ENCODE measurements at places on chromosomes 6 and 20.

- DNase-seq: no peak
These were observed 1.5 kb upstream of the SLC17A3 start for GRCh38 chr6:25875563-25875905.

DNA sequence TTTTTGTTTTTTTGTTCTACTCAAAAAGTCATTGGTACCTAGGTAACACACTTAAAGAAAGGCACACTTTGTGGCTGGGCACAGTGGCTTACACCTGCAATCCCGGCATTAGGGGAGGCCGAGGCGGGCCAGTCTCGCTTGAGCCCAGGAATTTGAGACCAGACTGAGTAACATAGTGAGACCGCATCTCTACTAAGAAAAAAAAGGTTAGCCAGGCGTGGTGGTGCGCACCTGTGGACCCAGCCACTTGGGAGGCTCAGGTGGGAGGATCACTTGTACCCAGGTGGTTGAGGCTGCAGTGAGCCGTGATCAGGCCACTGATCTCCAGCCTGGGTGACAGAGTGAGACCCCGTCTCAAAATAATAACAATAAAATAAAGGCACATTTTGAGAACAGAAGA is 67.4 kb upstream of the BHLHE23 start:
- DNase-seq: no peak

DNA sequence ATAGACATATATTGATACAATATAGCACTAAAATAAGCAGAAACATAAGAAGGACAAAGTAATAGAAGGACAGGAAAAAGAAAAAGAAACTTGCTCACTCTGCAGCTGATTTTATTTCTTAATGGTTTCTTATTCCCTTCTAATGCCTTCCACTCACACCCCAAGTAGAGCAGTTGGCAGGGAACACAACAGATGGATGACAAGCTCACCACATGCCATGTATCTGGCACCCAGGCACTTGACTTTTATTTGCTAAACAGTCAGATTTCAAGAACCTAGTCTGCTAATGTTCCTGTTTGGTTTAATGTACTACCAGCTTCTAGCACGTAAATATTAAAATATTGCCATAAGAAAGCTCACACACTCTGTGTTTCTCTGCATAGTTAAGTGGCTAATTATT is 87.1 kb downstream of the COL19A1 start:
- DNase-seq: no peak

DNA sequence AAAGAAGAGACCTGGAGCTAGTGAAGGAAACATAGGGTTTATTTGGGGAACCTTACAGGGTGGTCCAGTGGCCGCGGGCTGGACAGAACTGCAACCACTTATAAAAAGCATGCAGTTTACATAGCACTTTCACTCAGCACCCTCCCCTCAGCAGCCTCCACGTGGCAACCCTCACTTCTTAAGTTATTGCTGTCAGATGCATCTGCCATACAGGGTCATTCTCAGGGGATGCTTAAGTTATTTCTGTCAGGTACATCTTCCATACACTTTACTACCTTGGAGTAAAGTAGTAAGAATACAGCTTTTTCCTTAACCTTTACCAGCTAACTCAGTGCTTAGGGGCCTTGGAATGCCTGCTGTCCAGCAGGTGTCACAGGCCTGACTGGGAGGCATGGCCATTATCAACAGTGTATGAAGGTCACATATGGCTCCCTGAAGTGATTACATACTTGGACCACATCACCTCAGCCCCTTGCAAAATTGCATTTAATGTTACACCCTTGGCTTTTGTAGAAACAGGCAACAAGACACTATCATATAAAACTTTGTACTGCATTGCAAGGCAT is 2.0 kb upstream of the NOL7 start:
- DNase-seq: no peak

DNA sequence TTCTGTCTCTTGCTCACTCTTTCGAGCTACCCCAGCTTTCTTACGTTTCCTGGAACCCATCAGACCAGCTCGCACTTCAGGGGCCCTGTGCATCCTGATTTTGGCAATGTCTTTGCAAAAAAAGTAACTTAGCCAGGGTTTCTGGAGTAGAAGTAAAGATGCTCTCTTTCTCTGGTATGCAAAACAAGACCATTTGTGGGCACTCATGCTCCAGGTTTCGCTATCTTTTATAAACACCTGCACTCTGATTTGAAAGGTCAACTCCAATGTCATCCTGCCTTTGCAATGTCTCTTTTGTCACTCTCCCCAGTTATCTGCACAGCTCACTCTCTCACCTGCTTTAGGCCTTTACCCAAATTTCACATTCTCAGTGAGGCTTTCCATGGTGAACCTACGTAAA is 869.1 kb downstream of the QKI start:
- no peak for DNase-seq

DNA sequence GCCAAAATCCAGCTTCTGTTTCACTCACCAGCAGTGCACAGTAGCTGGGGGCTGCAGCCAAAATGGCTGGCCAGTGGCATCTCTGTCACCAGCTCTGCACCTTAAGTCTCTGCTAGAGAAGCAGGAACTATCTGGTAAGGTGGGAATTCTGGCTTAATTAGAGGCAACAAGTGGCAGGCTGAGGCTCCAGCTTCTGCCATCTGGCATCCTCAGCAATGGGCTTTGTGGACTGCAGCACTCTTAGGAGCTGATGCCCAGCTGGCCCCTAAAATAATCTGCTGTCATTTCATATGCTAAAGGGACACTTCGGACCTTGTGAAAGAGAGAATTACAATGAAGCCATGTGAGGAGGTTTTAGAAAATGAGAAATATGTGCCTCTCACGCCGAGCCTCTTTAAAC is 4.6 kb upstream of the CLDN20 start:
- DNase-seq: no peak

- DNase-seq: no peak
These were observed 206.6 kb upstream of the MARCKS start for GRCh38 chr6:113650610-113650979.

DNA sequence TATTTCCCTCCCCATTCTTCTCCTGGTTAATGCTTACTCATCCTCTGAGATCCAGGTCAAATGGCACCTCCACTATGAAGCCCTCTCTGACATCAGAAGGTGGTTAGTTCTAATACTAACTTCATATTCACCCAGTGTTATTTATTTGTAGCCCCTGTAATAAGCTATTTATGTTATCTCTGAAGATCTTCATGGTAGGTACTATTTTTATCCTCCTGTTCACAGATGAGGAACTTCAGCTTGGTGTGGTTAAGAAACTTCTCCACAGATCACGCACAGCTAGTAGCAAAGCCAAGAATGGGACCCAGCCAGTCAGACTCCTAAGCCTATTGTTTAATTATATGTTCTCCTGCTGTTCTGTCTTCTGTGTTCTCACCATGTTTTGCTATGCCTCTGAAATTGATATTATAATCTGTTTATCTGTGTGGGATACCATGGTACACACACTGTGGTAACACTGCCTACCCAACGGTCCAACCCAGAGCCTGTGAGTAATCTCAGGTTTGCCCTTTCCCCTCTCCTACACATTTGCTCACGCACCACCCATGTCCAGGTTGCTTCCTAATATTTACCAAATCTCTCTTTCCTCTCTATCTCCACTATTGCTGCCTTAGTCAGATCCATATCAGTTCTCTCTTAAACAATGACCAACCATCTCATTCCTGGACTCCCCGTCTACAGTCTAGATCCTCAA is 98.4 kb downstream of the IPCEF1 start:
- no peak for DNase-seq

DNA sequence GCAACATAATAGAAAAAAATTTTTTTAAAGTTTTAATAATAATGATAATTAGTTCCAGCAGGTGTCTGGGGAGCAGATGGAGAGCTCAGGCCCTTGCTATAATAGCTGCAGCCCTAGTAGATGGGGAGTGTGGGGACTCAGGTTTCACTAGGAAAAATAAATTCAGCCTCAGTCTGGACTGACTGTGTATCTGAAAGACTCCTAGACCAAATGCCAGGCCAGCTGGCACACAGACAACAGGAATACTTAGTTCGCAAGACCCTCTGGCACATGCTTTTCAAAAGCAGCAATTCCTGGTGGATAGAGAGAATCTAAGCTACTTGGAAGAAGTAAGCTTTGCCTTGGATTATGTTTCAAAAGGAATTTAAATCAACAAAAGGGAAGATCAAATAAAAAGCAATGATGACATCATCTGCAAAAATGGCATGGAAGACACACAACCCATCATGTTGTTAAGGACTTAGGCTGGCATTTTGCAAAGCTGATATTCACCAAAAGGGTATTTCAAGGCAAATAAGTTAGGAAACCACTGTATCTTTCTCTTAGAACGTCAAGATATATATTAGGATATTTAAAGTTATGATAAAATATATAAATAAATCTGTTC is 107.8 kb downstream of the RNGTT start:
- DNase-seq: no peak

DNA sequence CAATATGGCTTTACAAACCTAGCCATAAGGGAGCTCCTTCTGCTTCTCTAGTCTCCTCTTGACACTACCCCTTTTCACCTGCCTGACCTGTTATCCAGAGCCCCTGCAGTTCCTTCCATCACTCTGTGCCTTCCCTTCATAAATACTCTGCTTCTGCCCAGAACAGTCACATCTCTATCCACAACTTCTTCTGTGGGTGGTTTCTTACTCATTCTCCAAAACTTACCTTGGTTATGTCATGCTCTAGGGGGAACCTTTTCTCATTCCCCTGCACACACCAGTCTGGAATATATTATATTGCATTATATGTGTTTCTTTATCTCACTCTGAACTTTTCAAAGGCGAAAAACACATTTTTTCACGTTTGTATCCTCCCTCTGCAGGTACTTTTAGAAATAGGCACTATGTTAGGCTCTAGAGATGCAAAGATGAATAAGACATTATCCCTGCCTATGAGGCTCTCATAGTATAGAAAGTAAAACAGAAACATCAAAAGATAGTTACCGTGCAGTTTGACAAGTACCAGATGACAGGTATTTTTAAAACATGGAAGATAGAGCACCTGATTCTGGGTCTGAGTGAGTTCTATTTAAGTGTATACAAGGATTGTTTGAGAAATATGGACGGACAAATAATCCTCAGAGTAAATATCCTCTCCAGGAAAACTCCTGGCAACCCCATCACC is 51.5 kb downstream of the AIG1 start:
- DNase-seq: no peak

DNA sequence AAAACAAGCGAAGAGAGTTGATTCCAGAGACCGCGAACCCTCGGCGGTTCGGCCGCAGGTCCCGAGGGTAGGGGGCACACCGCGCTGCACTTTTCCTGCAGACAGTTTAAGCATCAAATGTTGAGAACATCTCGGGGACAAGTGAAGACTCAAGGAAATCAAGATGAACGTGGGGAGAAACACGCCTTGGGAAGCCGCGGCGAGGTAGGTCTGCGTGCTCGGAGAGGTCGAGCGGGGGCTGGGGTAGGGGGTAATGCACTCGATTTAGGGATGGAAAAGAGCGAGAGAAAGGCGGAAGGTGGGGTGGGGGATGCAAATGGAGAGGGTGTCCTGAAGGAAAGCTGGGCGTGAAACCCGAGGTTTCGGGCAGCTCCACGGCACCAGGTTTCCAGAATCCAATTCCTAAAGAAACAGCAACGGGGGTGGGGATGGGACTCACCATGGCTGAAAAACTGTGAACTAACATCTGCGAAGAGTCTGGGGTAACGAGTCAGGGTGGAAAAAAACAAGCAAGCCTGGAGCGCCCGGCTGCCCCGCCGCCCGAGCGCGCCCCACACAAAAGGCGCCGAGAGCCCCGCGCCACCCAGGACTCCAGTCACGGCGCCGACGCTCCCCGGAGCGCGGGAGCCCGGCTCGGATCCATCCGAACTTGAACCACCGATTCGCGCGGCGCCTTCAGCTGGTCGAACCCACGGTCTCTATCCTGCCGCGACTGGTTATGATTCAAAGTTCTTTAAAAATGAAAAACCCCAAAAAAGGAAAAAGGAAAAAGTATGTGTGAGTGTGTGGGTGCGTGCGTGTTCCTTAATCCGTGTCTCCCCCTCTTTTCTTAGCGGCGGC is 3.5 kb downstream of the TFAP2A start:
- DNase-seq: no peak

DNA sequence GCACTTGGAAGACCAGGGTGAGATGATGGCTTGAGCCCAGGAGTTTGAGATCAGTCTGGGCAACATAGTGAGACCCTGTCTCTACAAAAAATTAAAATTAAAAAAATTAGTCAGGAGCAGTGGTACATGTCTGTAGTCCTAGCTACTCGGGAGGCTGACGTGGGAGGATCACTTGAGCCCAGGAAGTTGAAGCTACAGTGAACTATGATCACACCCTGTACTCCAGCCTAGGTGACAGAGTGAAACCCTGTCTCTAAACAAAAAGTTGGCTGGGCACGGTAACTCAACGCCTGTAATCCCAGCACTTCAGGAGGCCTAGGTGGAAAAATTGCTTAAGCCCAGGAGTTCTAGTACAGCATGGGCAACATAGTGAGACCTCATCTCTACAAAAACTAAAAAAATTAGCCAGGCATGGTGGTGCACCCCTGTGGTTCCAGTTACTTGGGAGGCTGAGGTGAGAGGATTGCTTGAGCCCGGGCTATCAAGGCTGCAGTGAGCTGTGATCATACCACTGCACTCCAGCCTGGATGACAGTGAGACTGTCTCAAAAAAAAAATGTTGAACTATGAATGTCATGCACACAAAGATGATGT is 60.8 kb upstream of the MYL9 start:
- no peak for DNase-seq

DNA sequence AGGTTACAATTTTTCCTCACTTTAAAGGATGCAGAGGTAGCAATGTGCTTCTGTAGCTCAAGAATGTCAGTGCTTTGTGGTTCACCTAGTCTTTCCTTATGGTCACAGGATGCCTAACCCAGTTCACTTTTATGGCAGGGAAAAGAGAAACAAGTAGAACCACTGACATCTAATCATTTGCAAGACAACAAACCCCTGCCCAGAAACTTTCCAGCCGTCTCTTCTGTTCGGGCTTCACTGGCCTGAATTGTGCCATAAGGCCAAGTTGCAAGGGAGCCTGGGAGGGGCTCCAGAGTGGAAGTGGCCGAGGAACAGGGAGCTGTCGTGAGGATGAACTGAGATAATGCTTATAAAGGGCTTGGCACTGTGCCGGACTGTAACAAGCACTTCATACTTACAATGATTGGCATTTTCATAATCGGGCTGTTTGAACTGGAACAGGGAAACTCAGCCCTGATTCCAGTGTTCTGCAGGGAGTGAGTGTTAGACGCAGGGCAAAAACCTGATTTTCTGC is 212.6 kb downstream of the BCAS1 start:
- DNase-seq: no peak

GRCh38 chr20:32527447-32528055 is 57.6 kb downstream of the NOL4L start:
- no peak for DNase-seq

DNA sequence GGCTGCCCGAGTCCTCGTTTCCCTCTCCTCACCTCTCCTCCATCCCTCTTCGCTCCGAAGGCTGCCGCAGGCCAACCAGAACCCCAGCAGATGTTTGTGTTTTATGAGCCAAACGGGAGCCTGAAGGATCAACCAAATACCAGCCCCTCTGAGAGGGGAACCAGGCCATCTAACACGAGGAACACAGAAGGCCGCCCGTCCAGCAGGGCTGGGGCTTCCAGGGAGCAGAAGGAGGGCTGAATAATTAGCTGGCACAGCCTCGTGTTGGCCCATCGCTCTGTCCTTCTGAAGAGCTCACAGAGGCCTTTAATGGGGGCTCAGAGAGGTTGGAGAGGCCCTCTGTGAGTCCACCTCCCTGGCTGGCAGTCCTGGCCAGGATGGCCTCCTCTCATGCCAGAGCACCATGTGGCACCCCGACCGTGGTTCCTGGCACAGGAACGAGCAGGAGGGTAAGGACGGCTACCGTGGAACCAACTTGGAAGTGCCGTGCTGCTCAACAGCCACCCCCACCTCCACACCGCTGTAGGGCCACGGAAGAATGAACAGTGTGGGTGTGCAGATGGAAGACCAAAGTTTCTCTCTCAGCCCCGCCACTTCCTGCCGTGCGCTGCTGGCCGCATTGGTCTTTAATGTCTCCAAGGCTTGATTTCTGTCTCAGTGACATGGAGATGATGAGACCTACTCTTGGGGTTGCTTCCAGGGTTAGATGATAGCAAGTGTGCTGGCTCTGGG is 155.2 kb downstream of the SCML4 start:
- no peak for DNase-seq
